ENCODE measurements at places on chromosomes 4 and X.

- DNase-seq = peak; percentile 50
Observed at GRCh38 chrX:53317365-53318069, 36.1 kb upstream of the IQSEC2 start.

DNA sequence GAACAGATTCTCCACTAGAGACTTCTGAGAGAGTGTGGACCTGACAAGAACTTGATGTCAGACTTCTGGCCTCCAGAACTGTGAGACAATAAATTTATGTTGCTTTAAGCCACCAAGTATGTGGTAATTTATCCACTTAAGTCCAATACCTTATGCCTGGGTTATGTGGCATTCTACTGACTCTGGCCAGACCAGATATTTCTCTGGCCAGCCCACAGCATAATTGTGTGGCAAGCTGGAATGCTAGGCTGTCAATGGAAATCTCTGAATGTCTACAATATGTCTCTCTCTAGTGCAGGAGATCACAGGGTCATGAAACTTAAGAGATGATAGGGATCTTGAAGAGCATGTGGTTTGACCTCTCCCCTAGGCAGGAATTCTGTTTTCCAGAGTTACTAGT is 251.0 kb downstream of the ZNF674 start:
- no peak for DNase-seq

GRCh38 chr4:8394806-8395205 is 45.7 kb downstream of the ACOX3 start:
- DNase-seq = no peak

DNA sequence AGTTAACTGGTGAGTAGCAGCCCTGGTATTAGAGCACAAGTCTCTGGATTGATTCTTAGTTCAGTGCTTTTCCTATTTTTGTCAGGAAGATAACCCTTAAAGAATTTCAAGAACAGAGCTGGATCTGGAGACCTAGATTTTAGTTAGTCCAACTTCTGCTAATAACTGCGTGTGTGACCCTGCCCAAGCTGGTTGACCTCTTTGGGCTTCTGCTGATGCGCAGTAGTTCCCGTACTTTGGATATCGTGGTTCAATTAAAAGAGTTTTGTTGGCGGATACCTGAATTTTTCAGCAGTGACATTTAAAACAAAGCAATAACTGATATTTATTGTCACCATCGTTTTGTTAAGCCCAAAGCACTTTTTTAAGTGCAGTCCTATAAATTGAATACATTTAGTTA is 9.3 kb downstream of the MSMO1 start:
- no peak for DNase-seq

DNA sequence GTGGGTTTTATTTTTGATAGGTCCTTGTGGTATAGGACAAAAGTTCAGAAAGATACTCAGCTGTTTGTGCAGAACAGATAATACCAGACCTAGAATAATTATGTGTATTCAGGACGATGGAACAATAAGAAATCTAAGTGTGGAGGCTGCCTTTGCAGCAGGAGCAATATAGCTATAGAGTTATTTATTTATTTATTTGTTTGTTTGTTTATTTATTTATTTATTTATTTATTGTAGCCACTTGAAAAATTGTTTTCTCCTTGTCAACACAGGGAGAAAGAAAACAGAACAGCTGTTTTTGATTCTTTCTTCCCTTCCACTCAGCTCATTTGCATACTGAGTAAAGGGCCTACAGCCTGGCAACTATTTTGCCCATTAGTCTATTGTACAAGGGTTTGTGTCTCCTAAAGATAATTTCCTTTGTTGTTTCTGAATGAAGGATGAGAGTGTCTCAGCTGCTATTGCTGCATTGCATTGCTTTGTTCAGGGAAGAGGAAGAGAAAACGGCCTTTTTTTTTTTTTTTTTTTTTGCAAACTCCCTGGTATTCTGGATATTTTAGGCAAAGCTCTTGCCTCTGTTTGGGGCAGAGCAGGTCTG is 56.0 kb upstream of the ESX1 start:
- no peak for DNase-seq

- DNase-seq = no peak
Observed at GRCh38 chr4:139763205-139763604, 97.6 kb downstream of the MGST2 start.

DNA sequence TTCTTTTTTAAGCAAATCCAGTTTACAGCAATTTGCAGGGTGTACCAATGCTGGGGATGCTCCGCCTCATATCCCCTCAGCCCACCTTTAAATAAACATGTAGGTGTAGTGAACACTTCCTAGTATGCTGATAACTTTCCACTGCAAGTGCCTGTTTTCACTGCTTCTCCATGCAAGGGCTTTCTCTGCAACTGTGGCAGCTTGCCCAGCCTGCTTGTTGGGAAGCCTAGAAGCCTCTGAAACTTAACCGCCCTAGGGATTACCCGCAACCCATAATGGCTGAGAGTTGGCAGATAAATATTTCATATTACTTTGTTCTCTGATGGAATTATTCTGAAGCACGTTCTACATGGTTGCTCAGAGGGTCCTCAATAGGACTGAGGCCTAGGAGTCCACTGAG is 253.7 kb upstream of the DDX53 start:
- no peak for DNase-seq

DNA sequence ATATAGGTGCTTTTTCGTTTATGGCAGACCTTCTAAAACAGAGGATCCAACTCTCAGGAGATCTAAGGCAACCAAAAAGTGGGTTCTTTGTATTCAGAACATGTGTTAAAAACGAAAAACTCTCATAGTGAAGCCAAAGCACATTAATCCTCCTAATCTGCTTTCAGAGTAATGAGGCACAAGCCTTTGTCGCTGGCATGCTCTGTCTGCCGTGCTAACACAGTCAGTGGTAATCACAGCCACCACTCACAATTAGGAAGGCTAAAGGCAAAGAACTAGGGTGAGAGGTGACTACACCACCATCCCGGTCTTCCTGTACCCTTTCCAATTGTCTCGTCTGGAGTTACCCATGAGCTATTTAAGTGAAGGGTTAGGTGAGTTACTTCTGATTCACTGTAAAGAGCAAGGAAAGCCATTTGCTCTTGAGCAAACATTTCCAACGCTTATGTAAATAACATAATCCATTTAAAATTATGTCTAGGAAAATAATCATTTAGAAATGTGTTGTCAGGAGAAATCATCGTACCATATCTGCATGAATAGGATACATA is 40.7 kb downstream of the NPY2R start:
- no peak for DNase-seq

DNA sequence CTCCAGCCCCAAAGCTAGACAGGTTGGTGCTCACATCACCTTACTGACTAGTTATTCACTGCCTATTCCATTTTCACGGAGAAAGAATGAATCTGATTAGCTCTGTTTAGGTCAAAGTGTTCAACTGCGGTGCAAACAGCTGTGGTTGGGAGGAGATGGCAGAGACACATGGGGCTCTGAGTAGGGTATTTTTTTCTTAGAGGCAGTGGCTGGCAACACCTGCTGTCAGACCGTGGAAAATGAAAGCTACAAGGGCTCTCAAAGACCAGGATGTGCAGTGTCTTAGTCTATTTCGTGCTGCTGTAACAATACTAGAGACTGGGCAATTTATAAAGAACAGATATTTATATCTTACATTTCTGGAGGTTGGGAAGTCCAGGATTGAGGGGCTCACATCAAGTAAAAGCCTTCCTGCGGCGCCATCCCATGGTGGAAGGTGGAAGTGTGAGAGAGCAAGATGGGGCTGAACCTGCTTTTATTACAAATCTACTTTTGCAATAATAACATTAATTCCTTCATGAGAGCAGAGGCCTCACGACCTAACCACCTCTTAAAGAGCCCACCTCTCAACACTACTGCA is 10.6 kb downstream of the NYX start:
- no peak for DNase-seq

GRCh38 chrX:49762175-49762720 is 66.5 kb upstream of the PAGE1 start:
- no peak for DNase-seq

- DNase-seq = no peak
Observed at GRCh38 chrX:24242649-24243175, 71.2 kb downstream of the SUPT20HL2 start.

- DNase-seq = no peak
Observed at GRCh38 chr4:53951414-53951813, 113.0 kb downstream of the CHIC2 start.

- no peak for DNase-seq
Observed at GRCh38 chrX:14825851-14826250, 47.0 kb downstream of the FANCB start.

- no peak for DNase-seq
Observed at GRCh38 chrX:54042609-54043021, 1.7 kb downstream of the PHF8 start.

DNA sequence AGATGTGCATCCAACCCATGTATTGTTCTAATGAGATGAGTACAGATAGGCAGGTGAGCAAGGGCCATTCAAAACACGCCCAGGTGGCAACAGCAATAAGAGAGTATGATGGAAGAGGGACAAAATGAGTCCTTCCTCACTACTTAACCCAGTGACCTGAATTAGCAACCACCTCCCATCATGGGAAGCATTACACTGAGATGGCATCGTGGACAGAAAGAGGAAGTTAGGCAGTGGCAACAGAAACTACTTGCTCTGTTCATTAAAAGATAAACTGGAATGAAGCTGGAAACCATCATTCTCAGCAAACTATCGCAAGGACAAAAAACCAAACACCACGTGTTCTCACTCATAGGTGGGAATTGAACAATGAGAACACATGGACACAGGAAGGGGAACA is 17.2 kb downstream of the RXFP1 start:
- no peak for DNase-seq

DNA sequence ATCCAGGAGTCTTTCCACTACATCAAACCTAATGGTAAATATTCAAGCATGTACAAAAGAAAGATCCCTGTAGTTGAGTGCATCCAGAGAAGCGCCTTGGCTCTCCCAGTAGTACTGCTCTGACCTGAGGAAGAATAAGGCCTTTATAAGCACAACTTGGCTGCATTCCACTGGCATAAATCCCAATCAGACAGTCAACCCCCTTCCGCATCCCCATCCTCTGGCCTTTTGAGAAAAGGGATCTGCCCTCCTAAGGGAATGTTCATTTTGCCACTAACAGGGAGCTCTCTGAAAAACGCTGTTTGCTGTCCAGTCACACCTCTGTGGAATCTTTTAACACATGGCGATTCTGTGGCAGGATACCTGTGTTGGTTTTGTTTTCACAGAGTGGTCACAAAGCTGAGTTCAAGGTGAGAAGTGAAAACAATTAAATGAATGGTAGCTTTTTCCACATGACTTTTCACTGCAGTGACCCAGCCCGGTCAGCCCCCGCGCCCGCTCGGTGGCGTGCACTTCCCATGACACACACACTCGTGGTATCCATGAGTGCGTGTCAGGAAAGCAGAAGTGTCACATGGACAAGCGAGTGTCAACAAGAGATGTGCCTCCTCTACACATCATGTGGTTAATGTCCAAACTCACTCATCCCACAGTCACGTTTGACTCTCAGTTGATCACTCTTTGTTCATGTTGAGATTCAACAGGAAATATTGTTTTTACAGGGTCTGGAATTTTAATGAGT is 112.2 kb upstream of the ENPP6 start:
- no peak for DNase-seq

- DNase-seq = no peak
Observed at GRCh38 chrX:149185087-149185486, 320.0 kb downstream of the IDS start.

DNA sequence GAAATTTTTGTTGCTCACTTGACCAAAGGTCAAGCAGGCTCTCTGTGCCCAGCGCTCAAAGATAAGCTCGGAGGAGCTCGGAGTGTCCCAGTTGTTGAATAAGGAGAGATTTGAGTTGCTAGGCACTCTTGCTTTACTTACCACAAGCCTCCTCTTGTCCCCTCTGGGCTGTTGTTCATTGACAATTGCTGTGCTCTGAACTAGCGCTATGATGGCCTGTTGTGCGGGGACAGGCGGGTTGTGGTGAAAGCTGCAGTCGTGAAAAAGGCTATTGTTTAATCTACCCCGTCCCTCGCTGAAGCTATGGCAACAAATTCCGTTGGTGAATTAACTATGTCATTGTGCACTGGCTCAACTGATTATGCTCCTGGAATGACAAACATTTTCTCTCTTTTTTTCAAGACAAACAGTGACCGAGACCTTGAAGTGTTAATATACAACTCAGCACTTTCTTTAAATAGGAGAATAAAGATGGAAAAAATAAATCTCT is 21.0 kb upstream of the POLA1 start:
- no peak for DNase-seq

DNA sequence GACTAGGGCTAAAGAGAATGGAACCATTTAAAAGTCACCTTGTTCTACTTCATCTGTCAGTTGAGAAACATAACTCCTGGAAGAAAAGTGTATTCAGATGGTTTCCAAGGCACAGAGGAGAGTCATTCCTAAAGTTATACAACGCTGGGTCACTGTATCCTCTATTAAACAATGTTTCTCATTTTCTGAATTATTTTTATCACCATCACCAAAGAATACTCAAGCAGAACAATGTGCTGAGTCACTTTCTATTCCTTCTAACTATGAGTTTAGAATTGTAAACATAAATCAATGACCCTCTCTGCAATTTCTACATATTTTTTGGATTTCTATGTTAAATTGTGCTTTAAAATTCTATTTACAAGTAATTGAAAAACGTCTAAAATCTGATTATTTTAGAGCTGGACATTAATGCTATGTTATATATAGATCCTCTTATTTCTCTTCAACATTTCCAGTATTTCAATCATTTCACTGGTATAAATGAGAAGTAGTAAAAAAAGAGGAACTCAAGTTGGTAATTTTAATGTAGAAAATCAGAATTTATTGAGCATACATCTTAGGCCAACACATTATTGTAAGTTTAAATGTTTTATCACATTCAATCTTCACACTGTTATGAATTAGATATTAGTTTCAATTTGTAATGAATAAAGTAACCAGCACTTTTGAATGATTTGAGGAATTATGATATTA is 7.5 kb downstream of the DTHD1 start:
- no peak for DNase-seq

GRCh38 chr4:36753048-36753447 is 471.6 kb downstream of the DTHD1 start:
- DNase-seq = no peak

DNA sequence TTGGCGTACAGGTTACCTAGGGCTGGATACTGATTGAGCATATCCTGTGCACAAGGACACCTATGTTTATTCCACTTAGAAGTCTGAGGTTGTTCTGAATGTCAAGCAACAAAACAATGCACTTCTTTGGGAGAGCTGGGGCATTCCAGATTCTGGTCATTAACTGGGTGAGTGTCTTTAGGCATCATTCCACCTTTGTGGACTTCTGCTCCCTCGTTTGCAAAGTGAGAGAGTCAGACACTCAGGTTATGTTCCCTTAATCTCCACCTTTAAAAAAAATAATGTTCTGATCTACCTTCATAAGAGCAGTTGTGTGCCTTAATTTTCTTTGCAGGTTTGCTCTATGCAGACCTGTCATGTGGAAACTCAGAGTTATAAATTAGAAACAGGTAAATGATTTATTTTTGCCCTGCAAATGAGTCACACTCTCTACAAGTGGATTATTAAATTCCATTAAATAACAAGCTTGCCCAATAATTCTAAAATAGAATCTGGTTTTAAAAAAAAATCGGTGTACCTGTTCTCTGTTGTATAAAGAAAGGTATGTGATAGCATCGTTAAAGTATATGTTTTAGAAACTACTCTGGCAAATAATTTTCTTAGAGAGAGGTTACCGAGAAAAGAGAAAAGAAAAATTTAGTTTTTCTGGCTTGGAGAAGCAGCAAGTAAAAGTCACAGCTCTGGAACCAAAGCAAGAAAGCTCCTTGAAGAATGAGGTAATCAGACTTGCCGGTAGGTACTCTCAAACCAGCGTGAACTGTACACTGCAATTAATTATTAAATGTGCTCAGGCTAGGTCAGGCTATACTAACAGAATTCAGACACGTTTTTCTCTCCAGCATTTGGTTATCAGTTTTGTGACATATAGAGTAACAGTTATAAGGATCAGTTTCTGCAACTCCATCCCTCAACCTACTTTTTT is 93.2 kb downstream of the SORBS2 start:
- DNase-seq = no peak
